ENCODE measurements at places on chromosomes 5 and 9.

- DNase-seq = no peak
These were observed 93.1 kb downstream of the RALGPS1 start for GRCh38 chr9:127007638-127008037.

- DNase-seq = no peak
These were observed 31.1 kb downstream of the MORN5 start for GRCh38 chr9:122190597-122191381.

- peak; percentile 11 for DNase-seq
These were observed 402 bp downstream of the BRD8 start for GRCh38 chr5:138177941-138178515.

DNA sequence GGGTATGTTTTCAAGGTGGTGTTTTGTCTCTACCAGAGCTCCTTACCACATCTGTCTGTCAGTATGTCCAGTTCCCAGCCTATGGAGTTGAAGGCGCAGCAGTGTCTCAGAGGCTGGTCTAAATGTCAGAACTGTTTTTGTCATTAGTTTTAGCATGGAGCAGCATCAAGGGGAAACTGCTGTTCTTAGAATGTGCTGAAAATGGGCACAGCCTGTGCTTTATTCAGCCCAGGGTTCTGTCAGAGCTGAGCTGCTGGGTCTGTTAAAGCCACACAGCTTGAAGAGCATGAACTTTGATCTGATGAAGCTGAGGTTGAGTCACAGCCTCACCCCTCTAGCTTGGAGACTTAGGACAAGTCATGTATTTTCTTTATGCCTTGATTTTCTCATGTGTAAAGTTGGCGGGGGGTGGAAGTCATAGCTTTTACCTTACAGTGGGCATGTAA is 71.9 kb downstream of the RALGPS1 start:
- peak; percentile 22 for DNase-seq

GRCh38 chr9:107467416-107467815 is 22.2 kb downstream of the KLF4 start:
- DNase-seq = no peak

GRCh38 chr9:90458485-90458884 is 184.1 kb downstream of the DIRAS2 start:
- DNase-seq = no peak

DNA sequence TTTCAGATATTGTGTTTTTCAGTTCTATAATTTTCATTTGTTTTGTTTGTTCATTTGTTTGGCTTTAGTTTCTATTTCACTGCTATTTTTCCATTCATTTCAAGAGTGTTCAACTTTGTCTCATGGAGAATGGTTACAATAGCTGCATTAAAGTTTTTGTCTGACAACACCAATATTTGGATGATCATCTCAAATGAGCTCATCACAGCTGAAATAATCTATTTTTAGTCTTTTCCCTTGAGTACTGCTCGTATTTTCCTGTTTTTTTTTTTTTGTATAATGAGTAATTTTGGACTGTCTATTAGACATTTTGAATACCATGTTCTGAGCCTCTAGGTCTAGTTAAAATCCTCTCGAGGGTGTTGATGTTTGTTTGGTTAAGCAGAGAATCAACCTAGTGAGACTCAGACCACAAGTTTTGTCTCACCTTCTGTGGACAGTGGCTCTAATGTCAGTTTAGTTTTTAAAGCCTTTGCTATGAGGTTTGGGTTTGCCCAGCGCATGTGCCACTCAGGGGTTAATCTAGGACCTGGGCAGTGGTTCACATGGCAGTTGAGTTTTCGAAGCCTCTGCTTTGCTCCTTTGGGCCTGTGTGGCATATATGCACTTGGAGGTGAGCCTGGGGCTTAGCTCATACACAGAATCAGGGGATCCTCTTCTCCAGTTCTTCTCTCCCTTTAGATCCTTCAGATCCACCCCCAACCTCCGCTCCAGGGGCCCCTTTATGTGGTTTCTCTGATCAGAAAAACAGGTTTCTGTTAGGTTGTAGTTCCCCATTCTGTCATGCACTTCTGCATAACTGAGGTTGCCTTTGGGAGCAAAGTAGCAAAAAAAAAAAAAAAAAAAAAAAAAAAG is 79.8 kb downstream of the ARSB start:
- DNase-seq = no peak

- no peak for DNase-seq
These were observed 46.6 kb downstream of the ARHGAP26 start for GRCh38 chr5:142816531-142817430.

DNA sequence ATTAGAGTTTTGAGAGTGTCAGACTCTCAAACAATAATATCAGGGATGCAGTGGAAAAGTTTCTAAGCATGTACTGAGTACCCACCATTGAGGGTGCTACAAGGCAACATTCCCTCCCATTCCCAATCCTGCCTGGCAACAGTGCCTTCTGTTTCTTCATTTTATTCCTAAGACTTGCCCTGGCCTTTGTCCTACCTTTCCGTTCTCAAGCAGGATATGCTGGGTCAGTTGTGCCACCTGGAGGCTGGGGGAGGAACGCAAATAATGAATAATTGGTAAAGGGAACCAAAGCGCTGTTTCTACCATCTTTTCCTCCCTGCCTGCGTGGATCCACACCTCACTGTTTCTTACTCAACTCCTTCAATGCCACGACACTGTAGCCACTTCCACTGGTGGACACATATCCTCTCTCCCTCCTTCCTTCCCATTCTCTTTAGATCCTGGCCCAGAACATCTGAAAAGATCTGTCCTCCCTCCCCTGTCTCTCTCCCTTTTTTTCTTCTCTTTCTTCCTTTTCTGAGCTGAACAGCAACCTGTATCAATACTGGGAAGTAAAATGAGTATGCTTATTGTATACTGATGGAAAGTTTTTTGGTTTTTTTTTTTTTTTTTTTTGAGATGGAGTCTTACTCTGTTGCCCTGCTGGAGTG is 149.5 kb downstream of the C9orf152 start:
- peak; percentile 48 for DNase-seq

- DNase-seq = no peak
These were observed 185.0 kb downstream of the ATPSCKMT start for GRCh38 chr5:10064546-10065195.

DNA sequence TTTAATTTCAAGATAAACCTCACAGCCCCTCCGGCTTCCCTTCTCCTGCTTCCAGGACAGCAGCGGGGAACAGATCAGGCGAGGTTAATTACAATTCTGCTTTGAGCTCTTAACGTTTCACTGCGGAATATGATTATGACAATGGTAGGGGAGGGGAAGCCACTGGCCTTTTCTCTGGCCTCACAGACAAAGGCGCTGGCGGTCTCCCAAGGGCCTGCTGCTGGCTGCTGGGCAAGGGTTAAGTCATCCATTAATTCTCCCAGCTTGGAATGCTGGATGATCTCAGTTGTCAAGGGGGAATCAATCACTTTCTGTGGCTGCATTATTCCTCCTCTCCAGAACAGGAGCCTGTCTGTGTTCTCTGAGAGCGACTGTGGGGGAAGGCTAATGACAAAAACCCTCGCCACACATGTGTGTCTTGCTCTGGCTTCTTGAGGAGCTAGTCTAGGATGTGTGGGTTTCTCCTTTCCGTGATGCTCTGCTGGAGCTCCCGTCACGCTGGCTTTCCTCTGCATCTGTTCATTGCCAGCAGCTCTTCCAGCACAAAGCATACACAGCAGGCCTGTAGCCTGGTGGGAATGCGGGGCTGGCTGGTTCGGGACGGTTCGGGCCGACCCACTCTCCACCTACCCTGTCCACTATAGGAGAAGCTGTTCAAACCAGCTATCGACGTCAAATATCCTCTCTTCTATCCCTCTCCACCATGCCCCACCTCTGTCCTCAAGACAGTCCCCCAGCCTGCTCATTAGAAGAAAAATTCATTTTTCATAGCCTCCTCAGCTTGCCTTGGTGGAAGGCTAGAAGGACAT is 82.8 kb downstream of the DCP2 start:
- DNase-seq = no peak

DNA sequence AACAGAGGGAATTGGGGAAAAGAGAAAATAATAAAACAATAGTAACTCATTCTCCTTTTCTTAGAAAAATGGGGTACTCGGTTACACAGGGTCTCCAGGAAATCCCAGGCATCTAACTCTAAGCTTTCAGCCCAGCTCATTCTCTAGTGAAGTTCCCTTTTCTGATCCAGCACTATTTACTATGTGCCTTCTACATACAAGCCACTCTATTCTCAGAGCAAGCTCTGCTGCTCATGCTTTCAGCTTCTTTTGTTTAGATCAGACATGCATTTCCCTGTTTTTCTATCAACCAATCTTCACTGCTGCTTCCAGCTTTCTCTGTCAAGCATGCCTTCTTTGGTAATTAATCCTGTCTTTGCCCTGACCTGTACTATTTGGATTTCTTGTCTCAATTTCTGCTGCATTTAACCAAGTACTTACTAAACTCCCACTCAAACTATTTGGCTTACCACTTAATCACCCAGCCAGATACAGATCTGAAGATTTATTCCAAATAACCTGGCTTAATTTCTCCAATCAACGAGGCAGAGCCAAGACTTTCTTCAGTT is 25.3 kb downstream of the OSMR start:
- DNase-seq = no peak

DNA sequence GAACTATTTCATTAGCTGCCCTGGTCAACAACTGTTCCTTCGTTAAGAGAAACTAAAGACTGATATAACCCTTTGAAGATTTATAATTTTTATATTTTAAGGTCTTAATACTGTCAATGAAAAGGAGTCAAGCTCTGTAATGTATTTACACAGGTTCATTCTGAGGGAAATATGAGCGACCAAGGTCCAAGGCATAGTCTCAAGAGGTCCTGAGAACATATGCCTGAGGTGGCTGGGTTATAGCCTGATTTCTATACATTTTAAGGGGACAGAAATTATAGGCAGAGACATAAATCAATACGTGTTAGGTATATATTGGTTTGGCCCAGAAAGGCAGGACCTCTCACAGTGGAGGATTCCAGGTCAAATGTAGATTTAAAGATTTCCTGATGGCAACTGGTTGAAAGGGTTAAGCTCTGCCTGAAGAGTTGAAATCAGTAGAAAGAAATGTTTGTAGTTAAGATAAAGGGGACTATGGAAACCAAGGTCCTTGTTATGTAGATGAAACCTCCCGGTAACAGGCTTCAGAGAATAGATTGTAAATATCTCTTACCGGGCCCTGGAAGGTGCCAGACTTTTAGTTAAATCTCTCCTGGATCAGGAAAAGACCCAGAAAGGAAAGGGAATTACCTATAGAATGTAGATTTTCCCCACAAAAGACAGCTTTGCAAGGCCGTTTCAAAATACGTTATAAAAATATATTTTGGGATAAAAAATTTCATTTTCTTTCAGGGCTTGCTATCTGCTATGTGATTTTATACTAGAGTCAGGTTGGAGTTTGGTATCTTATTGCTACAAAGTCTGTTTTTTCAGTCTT is 107.3 kb upstream of the PRLR start:
- DNase-seq = no peak

DNA sequence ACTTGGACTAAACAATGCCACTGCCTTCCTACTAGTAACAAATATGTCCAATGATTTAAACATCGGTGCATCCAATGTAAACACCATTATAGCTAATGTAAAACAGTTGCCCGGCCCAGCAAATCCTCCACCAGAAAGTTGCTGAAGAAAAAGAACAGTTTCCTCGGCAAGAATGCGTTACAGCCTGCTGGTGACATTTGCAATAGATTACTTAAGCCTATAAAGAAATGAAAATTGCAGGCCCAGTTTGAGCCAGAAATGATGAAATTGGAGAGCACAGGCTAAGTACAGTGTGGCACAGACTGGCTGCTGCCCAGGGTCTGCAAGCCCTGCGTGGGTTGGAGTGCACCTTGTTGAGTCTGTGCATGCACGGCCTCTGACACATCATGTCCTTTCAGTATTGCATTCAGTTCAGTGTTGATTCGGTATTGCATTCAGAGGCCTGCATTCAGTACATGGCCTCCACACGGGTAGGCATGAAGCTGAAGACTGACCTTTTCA is 406.0 kb upstream of the KLF4 start:
- no peak for DNase-seq

- peak; percentile 40 for DNase-seq
These were observed 54.9 kb downstream of the NDST1 start for GRCh38 chr5:150562832-150563231.

GRCh38 chr5:114727358-114727757 is 365.5 kb downstream of the KCNN2 start:
- no peak for DNase-seq

- no peak for DNase-seq
These were observed 811 bp upstream of the LRRTM2 start for GRCh38 chr5:138875946-138876345.

- DNase-seq = no peak
These were observed 2287.4 kb upstream of the WWC1 start for GRCh38 chr5:166004006-166004405.

- DNase-seq = no peak
These were observed 149.3 kb downstream of the PAX5 start for GRCh38 chr9:36884721-36885120.

DNA sequence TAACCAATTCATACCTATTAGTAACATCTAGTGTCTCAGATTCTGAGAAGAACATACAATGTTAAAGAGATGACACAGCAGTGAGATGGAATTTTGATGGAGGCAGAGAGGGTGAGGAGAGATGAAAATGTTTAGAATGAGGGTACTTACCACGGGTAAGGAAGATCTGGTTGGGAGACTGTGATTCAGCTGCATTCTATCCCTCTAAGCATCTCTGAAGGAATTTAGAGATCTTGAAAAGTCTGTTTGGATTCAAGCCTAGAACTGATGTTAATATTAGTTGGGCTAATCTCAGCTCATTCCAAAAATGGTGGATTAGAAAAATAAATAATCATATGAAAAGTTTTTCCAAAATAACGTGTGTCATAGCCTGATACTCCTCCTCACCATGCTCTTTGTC is 191.5 kb upstream of the CLINT1 start:
- no peak for DNase-seq

GRCh38 chr5:169701910-169702451 is 64.9 kb downstream of the DOCK2 start:
- no peak for DNase-seq
